Stimulated activated CD4-positive, alpha-beta T cell treated with anti-CD3 and anti-CD28 coated beads, TNF-alpha, amount 100 ng/mL, for 24 hours (primary cell): ENCODE measurements at places on chromosomes 2 and 18.

DNA sequence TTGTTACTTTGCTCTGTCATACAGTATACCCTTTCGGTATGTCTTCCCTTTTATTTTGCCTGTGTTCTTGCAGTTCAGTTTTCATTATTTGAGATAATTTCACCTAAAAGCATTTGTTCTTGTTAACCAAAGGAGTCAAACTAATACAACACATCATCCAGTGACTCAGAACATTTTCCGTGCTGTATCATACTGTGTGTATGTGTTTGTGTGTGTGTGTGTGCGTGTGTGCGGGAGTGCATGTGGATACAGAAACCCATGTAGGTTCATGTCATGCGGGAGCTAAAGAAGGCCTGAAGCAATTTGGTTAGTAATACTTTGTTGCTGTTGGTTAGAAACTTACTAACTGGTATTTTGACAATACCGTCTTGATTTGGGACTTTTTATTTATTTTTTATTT lies 60.0 kb downstream of the CEP192 start:
- DNase-seq = peak; percentile 9

GRCh38 chr2:27954221-27954673 lies 63.7 kb downstream of the BABAM2 start:
- DNase-seq = no peak

DNA sequence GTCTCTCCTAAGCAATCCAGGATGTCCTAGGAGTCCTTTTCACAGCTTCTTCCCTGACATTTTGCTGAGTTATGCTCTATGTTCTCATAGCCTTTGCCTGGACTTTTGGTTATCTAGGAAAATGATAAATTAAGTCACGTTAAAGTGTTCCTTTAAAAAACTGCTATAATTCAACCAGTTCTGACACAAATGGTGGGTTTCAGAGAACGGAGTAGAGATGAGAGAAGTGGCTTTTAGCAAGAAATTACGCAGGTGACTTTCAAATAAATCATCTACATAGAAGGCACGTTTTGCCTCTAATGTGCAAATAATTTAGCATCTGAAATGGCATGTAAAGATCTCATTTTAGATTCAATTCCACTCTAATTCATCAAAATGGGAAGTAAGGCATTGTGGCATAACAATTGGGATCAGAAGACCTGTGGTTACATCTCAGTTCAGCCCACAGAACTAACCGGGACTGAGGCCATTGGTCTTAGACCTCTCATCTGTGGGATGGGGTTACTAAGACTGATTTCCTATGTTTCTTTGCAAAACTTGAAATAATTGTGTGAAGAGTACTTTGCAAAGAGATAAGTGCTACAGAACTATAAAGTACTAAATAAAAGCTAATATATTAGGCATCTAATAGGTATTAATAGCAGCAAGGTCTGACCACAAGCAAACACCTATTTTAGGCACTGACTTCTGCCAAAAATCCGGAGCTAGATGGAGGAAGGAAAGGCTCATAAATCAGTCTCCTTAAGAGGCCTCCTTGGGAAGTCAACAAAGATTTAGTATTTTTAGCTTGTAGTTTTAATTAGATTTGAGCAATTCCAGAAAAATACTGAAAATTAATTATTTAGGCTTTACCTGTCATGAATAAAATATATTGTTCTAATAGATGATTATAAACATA lies 211.4 kb downstream of the PIEZO2 start:
- DNase-seq = no peak

- no peak for DNase-seq
Measured at GRCh38 chr2:145058457-145058856, 538.5 kb upstream of the ZEB2 start.

DNA sequence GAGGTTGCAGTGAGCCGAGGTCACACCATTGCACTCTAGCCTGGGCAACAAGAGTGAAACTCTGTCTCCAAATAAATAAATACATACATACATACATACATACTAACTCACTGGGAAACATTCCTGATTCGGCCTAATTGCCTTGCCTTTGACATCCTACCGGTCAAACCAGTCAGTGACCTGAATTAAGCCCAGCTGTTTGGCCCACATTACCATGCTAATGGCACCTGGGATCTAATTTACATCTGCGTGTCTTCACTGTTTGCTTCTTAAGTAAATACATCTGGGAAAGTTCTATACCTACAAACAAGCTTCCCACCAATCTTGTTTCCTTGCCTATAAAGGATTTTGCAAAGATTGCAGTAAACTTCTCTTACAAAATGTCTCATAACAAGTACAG lies 230.2 kb upstream of the ZC3H15 start:
- no peak for DNase-seq

GRCh38 chr2:95008306-95008705 lies 17.2 kb upstream of the MAL start:
- DNase-seq = no peak

DNA sequence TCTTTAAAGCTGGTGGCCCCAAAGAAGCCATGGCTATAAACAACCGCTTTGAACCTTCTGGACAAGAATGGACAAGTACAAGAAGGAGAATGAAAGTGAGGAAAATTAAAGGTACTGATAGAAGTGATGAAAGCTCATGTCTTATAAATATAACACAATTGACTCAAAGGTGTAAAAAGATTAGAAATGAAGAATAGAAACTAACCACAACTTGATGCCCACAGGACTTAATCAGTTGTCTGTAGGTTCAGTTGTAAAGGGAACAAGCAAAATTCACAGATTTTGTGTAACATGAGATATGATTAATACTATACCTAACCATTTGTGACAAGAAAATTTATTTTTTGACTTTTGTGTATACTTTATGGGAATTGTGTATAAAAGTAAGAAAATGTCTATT lies 135.7 kb downstream of the NUP35 start:
- no peak for DNase-seq

DNA sequence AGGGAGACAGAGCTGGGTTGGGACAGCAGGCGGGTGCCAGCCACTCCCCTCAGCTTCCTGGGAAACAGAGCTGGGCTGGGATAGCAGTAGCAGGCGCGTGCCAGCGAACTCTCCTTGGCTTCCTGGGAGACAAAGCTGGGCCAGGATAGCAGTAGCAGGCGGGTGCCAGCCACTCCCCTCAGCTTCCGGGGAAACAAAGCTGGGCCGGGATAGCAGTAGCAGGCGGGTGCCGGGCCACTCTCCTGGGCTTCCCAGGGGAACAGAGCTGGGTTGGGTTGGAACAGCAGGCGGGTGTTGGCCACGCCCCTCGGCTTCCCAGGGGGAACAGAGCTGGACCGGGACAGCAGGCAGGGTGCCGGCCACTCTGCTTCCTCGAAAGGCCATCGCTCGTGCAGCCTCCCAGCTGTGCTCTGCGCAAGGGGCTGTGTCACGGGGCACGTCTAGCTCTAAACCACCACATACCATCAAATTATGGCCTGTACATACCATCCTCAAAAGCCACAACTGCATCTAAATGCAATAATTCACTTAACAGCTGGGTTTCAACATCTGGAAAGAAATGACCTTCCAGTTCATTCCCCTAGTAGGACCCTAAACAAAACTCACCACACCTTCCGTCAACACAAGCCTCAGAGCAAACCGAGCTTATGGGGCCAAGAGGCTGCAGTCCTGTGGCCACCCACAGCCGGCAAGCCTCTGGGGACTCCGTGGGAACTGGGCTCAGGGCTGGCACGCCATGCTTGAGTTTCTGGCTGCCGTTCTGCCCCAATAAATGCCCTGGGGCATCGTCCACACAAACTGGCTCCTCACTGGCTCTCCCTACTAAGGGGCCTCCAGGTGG lies 228.3 kb downstream of the TWIST2 start:
- DNase-seq = no peak

GRCh38 chr2:24111407-24111901 lies 11.7 kb downstream of the PFN4 start:
- DNase-seq = no peak

DNA sequence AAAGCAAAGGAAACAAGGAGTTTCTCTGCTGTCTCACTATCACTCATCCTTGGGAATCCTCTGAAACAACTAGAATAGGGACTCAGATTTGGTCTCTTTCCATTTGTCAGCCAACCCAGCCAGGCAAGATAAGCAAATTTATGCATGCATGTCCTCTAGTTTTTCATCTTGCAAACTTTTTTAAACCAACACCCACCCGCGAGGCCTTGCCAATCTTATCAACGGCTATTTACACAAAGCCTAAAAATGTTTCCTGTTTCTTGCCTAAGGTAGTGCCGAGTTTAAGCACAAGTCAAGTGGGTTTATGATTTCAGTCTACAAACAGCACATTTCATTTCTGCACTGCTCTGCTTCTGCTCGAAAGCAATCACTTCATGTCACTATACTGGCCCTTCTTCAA lies 240.9 kb downstream of the STK39 start:
- DNase-seq = no peak

- no peak for DNase-seq
Measured at GRCh38 chr2:64017811-64018700, 1.2 kb downstream of the VPS54 start.

DNA sequence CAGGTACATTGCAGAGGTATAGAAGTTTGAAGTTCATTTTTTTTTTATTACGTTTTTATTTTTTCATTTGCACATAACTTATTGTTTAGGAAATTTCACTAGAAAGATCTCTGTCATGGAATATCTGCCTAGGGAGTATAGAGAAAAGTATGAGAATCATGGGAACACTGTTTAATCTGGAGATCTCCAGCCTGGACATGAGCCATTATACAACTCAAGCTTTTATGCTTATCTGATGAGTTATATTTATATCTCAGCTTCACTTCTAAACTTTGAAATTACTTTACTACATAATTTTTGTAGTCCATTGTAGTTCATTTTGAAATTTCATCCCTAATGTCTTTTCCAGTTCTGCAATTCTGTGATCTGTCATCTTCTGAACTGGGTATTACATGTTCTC lies 515.6 kb downstream of the ERBB4 start:
- no peak for DNase-seq

DNA sequence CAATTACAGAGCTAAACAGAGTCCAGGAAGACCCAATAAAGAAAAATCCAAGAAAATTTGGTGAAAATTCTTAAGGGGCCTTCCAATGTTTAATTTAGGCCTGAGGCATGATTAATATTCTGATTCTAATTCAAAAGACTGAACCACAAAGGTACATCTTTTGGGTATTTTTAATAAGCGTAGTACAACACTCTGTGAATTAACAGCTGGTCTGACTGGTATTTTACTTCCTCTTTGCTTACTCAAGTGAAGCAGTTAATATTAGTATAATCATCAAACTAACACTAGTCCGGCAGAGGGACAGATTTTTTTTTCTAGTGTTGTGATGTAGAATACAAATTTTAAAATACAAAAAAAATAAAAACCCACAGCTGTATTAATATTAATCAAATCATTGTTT lies 652.9 kb downstream of the NR4A2 start:
- DNase-seq = no peak

GRCh38 chr2:241179899-241180298 lies 8.6 kb upstream of the ANO7 start:
- DNase-seq = peak; percentile 5

- no peak for DNase-seq
Measured at GRCh38 chr2:15557887-15558311, 3.2 kb downstream of the NBAS start.

GRCh38 chr2:133266041-133266925 lies 302.0 kb downstream of the NCKAP5 start:
- no peak for DNase-seq

DNA sequence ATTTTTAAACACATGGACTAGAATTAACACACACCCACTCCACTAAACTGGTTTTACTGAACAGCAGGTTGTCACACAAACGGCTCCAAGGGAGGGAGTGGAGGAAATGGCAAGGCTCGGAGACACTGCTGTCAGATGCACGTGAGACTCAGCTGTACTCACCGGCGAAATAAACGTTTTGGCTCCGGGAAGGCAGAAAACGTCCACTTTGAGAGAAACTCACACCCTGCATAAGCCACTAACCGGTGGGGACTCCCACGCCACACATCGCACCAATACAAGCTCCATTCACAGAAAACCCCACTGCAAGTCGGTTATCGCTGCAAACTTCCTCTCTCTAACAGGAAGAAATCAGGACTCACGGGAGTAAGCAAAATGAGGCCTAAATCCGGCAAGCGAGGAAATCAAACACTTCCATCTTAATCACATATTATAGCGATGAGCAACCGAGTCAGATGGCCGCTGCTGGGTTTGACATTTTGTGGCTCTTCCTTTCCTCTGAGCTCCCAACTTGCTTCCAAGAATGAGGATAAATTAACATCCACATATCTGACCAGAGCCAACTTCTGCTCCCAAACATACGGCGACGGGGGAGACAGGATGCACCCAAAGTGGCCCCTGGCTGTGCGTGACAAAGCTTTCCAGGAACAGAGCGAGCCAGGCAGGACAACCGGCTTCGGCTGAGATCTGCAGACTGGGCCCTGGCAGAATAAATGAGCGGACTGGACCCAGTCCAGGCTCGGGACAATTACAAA lies 63.5 kb downstream of the HDAC4 start:
- no peak for DNase-seq

DNA sequence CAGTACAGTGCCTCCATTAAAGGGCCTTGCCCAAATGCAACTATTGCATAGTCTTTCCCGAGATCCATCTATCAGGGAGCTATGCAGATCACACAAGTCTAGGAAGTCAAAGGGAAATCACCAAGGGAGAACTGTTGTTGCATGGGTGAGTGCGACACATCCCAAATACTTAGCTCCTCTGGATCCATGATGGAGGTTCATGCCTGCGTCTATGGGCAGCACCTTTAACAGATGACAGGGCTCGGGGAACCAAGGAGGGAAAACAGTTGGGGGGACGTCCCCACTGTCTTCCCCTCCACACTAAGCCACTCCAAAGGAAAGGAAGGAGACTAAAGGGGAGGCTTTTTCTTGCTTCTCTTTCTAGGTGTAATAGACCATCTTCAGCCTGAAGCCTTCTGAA lies 552.8 kb upstream of the PKDCC start:
- DNase-seq = no peak

DNA sequence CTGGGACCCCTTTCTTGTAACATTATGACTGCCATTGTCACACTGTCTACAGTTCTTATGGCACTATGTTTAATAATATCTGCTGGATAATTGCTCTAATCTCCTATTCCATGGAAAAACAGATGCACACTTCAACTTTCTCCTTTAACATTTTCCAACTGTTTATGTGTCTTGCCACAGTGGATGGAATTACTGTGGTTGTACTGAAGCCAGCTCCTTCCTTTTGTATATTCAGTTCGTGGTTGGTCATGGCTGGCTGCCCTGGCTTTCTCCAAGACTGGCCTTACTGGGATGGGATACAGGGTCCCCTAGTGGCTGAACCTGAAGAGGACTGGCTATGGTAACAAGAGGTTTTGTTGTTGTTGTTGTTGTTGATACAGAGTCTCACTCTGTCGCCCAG lies 113.9 kb downstream of the SS18 start:
- no peak for DNase-seq

- DNase-seq = no peak
Measured at GRCh38 chr2:234850818-234851217, 101.0 kb upstream of the SH3BP4 start.

GRCh38 chr2:96164459-96165184 lies 19.4 kb upstream of the DUSP2 start:
- DNase-seq = no peak
